ENCODE measurements at places on chromosomes 12 and 14.

DNA sequence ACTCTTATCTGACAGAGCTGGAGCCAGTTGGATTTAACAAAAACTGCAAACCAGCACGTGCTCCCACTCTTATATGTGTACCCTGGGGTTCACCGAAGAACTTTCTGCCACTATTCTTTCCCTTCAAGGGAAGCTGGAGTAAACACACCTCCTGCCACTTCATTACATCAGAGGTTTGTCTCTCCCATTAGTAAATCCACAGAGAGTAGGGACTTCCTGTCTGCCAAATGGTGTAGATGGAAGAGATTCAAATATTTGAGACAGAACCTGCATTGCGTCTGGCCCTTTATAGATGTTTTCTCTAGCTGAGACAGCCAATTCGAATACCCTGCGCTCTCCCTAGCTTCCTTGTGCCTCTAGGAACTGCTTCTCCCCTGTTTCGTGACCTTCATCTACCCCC is 29.1 kb upstream of the AEBP2 start:
- no peak for DNase-seq

- no peak for DNase-seq
Observed at GRCh38 chr12:108815369-108815768, 42.0 kb downstream of the SSH1 start.

DNA sequence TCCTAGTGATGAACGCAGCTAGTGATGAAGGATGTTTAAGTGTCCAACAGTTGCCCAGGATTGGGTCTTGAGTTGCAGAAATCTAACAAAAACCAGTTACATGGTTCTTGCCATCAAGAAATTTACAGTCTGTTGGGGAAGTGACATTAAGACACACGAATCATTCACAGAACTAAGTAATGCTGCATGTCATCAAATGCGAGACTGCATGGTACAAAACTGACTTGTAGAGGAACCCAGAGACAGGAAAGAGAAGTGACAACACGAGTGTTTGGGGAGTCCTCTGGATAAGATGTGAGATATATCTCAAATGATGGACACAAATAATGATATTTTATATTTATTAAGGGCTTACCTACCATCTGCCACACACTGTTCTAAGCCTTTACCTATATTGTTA is 6.1 kb upstream of the SYNE3 start:
- DNase-seq, result no peak

DNA sequence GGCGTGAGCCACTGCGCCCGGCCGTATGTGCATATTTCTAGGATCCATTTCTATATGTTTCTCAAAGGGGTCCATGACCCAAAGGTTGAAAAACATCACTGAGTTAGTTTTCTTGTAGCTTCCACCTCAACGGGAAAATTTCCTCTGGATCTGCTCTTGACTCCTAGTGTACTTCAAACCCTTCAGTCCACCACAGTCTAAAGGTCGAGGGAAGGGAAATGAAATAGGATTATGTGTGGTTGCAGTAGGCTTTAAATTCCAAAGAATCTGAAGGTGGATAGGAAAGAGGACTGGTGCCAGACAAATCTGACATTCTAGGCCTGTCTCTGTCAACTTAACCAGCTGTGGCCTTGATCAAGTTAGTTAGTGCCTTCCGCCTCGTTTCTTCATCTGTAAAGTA is 1.7 kb upstream of the SUOX start:
- DNase-seq, result no peak

DNA sequence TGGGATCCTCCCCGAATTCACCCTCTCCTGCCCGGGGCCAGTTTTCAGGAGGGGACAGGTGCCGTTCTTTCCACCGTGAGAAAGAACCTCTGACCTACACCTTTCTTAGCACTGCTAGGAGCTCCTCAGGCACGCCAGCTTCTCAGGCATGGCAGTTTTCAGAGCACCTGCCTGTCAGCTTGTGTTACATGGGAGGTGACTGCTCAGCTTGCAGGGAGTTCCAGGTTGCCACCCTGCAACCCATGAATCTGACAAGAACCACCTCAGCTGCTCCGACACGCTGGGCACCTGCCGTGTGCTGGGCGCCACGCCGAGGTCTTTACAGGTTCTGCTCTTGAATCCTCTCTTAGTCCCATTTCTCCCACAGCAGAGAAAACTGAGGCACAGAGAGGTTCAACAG is 12.9 kb downstream of the BRI3BP start:
- DNase-seq, result no peak

DNA sequence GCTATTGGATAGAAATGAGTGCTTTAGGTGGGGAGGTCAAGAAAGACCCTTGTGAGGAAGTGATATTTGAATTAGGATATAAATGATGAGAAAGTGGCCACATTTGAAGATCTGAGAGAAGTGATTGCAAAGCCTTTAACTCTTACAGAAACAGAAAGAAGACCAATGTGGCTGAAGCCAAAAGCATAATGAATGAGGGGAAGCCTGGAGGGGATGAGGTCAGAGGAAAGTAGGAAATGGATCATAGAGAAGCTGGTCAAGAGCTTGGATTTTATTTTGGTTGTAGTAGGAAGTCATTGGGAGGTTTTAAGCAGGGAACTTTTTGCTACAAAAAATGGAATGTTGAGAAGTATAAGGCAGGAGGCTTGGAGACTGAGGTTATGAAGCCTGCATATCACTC is 3.5 kb upstream of the GYS2 start:
- DNase-seq, result no peak

DNA sequence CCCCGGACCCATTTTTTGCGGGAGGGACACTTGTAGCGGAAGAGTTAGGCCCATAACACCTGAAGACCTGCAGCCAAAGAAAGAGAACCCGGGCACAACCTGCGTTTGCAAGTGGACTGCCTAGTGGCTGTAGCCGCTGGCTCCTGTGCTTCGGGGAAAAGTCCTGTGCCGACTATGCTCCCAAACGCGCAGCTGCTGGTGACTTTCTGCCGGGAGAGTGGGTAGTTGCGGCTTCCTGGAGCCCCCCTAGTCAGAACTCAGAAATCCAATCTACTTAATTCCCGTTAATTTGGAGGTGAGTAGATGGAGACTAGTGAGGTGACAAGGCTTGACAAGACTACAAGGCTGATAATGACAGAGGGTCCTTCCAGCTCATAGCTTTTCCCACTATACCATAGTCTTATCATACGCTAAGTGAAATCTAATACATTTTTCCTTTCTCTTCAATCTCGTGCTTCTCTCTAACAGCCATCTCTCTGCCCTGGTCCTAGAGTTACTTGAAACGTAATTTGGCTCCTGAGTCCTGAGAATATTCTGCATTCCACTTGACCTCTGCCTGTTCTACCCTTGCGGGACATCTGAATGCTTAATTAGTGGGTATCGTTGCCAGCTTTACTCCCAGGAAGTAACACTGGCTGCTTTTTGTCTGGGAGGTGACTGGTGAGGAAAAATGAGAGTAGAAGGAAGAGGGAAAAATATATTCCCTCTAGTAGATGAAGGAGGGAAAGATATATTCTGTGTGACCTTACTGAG is 556 bp downstream of the MTHFD1 start:
- DNase-seq, result peak; percentile 28

GRCh38 chr12:54558311-54558710 is 8.9 kb downstream of the PDE1B start:
- no peak for DNase-seq

- DNase-seq, result no peak
Observed at GRCh38 chr14:46820291-46820690, 168.7 kb upstream of the RPL10L start.

- no peak for DNase-seq
Observed at GRCh38 chr14:69873877-69874780, 5.1 kb upstream of the SMOC1 start.

DNA sequence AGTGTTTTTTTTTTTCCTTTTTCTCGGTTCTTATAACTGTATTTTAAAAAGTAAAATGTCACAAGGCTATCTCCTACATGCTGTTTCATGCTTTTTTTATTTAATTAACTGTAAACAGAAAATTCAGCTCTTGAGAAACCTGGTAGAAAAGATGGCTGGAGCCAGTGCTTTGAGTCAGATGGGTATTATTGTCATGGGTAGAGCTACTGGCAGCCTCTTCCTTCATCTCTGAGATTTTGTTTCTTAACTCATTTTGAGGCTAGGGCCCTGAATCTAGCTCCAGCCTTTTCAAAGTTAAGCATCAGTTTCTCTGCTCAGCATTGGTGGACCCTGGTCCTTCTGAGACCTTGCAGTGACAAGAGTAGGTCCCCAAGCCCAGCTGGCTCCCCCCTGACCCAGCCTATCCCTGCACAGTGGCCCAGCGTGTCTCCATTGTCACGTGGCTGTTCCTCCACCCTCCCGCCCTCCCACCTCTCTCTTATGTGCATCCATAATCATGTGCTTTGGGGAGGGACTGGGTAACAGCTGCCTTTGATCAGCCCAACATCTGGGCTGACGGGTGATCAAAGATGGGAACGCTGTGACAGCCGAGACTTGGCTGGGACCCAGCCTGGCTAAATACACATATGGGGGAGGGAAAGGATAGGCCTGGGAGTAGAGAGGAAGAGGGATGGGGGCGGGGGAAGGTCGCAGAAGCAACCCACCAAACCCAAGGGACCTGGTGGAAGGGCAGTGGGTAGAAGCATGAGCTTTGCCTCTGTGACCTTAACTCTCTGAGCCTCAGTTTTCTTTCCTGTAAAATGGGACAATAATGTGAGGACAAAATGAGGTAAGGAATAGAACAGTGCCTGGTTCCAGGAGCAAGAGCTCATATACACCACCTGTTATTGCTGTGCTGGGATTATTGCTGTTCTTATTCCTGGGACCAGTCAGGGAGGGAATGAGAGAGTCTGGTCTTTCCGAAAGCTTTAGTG is 24.4 kb upstream of the RBM19 start:
- no peak for DNase-seq

- DNase-seq, result no peak
Observed at GRCh38 chr12:91723191-91723590, 422.5 kb downstream of the BTG1 start.

DNA sequence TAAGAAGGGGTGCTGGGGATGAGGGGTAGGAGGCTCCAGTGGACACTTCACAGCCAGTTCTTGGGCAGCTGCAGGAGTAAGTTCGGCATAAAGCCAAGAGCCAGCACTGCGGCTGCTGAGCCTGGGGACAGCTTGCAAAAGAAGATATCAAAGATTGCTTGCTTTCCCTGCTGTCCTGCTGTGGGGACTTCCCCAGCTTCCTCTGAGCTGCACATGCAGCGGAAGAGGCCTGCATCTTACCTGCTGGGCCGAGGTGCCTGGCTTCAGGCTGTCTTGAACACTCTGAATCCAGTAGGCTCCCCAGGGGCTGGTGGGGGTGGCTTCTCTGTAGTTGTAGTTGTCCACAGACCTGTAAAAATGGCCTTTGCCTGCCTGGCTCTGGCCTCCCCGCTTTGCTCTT is 1.3 kb downstream of the CHGA start:
- DNase-seq, result no peak

- no peak for DNase-seq
Observed at GRCh38 chr12:69497308-69498026, 27.3 kb downstream of the FRS2 start.

DNA sequence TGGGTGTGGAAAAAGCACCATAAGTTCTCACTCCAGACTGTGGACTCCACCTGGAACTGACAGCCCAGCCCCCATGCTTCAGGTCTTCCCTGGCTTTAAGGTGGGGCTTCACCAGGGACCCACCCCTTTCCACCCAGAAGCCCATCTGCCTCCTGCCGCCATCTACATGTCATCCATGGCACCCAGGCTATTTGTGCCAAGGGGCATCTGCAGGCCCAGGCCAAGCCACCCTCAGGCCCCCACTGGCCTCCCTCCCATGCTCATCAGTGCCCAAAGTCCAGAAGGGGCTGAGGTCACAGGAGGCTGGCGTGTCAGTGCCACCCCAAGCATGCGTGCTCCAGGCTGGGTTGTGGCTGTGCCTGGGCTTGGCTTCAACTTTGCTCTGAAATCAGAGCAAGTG is 212.2 kb upstream of the DIO3 start:
- DNase-seq, result no peak

GRCh38 chr12:109927622-109928021 is 27.5 kb downstream of the TCHP start:
- DNase-seq, result peak; percentile 12

DNA sequence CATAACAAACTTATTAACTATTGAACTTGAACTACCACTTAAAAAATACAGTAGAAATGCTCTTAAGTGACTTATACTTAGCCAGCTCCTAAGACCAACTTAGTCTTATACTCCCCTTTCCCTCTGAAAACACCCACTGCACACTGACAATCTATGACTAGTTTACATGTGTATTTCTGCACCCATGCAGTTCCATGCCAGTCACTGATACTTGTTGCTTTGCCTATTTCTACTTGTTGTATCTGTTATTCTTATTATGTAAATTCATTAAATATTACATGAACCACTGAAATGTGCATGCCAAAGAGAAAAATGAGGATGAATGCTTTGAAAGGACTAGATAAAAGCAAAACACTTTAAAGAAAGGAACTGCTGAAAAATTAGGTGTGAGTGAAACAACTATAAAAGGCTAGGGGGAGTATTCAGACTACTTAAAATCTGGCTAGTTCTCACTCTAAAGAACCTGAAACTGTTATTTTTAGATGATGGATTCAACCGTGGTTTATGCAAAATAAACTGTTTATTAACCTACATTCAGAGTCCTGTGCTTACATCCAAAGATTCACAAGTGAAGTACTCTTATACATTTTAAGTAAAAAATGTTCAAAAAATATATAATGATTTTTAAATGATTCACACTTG is 74.7 kb downstream of the RPS6KA5 start:
- no peak for DNase-seq

DNA sequence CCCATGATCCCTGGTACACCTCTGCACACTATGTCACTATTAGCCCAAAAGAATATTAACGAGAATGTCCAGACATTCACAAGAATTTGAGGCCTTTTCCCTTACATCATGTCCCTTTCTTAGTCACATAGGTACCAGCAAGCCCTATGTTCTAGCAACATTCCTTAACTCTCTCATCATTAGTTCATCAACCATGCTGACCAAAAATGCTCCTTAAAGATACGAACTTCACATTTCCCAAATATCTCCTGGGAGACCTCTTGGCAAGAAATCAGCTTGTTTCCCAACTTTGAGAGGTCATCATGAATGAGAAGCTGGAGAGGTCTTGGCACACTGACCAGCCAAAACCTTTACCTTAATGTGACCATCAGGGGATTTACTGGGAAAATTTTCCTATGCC is 4.6 kb downstream of the SALL2 start:
- DNase-seq, result no peak

- DNase-seq, result no peak
Observed at GRCh38 chr12:51508285-51508684, 82.7 kb upstream of the SCN8A start.

GRCh38 chr12:71440763-71441748 is 1.5 kb downstream of the LGR5 start:
- DNase-seq, result no peak

- no peak for DNase-seq
Observed at GRCh38 chr12:99948370-99948769, 36.4 kb downstream of the ANKS1B start.

- DNase-seq, result peak; percentile 3
Observed at GRCh38 chr12:21169878-21170472, 39.0 kb downstream of the SLCO1B1 start.

GRCh38 chr14:36827861-36828260 is 166.2 kb downstream of the PAX9 start:
- DNase-seq, result no peak

GRCh38 chr12:3752096-3752709 is 706 bp downstream of the CRACR2A start:
- peak; percentile 35 for DNase-seq

GRCh38 chr12:4802841-4803240 is 82.6 kb downstream of the GALNT8 start:
- DNase-seq, result no peak

GRCh38 chr12:124993626-124994436 is at the start of gene BRI3BP:
BRI3BP (plus strand) TSS chr12:124993645; CDS start chr12:124993791, 146 bp downstream.
- peak; percentile 19 for DNase-seq

- no peak for DNase-seq
Observed at GRCh38 chr12:24796876-24797275, 152.0 kb downstream of the BCAT1 start.
